MCF 10A (cell line): ENCODE measurements at places on chromosomes 16 and 17. TPM values are rescaled to one million over a fixed set of nuclear protein-coding genes. Genes with fewer than 3 reads are reported as not detected.

- H3K4me1 ChIP-seq: peaks cover 40% of the 10 kb centered on the region
- H3K27ac ChIP-seq: peak overlapping the region; percentile 81
- no peaks in the 10 kb centered on the region for H3K27me3 ChIP-seq
- DNase-seq: no peak
- peaks cover 10% of the 10 kb centered on the region for H3K36me3 ChIP-seq
Measured at GRCh38 chr17:31562376-31562840, 170.9 kb downstream of the RAB11FIP4 start.

GRCh38 chr17:81202318-81202717 is 20.4 kb downstream of the CEP131 start:
- no peak overlapping the region for H3K27ac ChIP-seq
- no peaks in the 10 kb centered on the region for H3K27me3 ChIP-seq
- H3K4me1 ChIP-seq: no peaks in the 10 kb centered on the region
- peaks cover 19% of the 10 kb centered on the region for H3K36me3 ChIP-seq
- no peak for DNase-seq

DNA sequence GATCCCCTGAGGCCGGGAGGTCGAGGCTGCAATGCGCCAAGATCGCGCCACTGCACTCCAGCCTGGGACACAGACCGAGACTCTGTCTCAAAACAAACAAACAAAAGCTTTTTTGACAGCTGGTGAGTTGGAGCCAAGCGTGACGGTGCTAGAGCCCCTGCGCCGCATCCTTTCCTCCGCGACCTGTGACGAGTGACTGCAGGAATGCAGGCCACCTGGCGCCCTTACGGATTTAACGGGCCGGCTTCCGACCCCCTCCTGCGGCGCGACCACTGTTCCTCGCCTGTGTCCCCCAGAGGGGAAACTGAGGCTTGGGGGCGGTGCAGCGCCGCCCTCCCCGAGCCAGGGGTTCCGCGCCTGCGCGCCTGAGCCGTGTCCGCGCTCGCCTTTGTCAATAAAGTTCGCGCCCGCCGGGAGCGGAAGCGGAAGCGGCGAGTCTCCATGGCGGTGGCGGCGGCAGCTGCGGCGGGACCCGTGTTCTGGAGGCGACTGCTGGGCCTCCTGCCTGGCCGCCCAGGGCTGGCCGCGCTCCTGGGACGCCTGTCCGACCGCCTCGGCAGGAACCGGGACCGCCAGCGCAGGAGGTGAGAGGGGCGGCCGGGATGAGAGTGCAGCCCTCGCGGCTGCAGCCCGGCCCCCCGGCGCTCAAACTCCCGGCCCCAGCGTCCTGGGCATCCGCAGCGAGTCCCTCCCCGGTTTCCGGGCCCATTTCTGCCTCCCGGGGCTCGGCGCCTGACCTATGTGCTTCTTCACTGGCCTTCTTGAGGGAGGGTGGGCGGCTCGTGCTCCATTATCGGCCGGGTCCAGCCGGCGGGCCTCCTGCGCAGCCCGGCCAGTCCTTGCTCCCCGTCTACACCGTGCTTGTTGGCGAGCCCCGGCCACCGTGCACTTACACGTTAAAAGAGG is at the start of gene PGS1:
TSS of gene PGS1 (plus strand) at position 425 of the 906 bp plus-strand sequence. CDS start at position 442, 17 bp downstream.
- H3K36me3 ChIP-seq: peaks cover 16% of the 10 kb centered on the region
- no peaks in the 10 kb centered on the region for H3K27me3 ChIP-seq
- peaks cover 51% of the 10 kb centered on the region for H3K4me1 ChIP-seq
- peak within 1 kb of the TSS; percentile 66 for H3K27ac ChIP-seq

GRCh38 chr16:17877821-17878360 is 407.1 kb upstream of the XYLT1 start:
- H3K27ac ChIP-seq: no peak overlapping the region
- H3K36me3 ChIP-seq: peaks cover 6% of the 10 kb centered on the region
- no peak for DNase-seq
- H3K4me3 ChIP-seq: no peak overlapping the region
- H3K27me3 ChIP-seq: no peaks in the 10 kb centered on the region

DNA sequence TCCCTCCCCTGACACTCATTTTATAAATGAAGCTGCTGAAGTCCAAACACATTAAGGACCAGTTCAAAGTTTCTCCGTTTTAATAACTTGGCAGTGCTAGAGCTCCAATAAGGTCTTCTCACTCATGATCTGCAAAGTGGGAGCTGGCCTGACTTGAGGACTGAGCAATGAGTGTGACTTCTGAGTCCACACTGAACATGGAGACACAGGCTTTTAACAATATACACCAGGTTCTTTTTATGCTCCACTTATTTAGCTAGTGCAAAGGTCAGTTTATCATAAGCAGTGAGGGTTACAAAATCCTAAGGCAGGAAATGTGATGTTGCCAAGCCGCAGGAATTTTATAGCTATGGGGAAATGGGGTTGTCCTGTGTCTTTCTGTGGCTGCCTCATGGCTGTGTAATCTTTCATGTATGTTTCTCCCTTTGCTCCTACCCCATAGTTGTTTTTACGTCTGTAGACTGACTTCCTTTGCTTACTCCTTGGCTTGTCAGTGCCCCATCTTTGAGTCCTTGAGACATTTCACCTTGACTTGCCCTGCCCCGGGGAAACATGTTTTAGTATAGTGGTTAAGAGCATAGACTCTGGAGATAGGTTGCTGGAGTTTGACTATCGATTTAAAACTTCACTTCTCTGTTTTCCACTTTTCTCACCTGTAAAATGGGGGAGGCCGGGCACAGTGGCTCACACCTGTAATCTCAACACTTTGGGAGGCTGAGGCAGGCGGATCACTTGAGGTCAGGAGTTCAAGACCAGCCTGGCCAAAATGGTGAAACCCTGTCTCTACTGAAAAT is 12.2 kb upstream of the MMD start:
- H3K4me3 ChIP-seq: peak overlapping the region; percentile 30
- H3K27ac ChIP-seq: peak overlapping the region; percentile 96
- DNase-seq: peak; percentile 95
- H3K4me1 ChIP-seq: peaks cover 44% of the 10 kb centered on the region

- no peaks in the 10 kb centered on the region for H3K36me3 ChIP-seq
- no peak overlapping the region for H3K4me3 ChIP-seq
- peaks cover 14% of the 10 kb centered on the region for H3K27me3 ChIP-seq
- no peaks in the 10 kb centered on the region for H3K4me1 ChIP-seq
- no peak overlapping the region for H3K27ac ChIP-seq
Measured at GRCh38 chr16:55701442-55702319, 45.9 kb downstream of the SLC6A2 start.

GRCh38 chr16:88504489-88505404 is 51.7 kb downstream of the ZFPM1 start:
- H3K4me3 ChIP-seq: no peak overlapping the region
- DNase-seq: no peak
- no peaks in the 10 kb centered on the region for H3K27me3 ChIP-seq

GRCh38 chr16:57258910-57259475 is 13.9 kb downstream of the ARL2BP start:
- no peak for DNase-seq
- H3K4me1 ChIP-seq: peaks cover 17% of the 10 kb centered on the region
- H3K4me3 ChIP-seq: no peak overlapping the region
- no peak overlapping the region for H3K27ac ChIP-seq
- H3K27me3 ChIP-seq: no peaks in the 10 kb centered on the region

DNA sequence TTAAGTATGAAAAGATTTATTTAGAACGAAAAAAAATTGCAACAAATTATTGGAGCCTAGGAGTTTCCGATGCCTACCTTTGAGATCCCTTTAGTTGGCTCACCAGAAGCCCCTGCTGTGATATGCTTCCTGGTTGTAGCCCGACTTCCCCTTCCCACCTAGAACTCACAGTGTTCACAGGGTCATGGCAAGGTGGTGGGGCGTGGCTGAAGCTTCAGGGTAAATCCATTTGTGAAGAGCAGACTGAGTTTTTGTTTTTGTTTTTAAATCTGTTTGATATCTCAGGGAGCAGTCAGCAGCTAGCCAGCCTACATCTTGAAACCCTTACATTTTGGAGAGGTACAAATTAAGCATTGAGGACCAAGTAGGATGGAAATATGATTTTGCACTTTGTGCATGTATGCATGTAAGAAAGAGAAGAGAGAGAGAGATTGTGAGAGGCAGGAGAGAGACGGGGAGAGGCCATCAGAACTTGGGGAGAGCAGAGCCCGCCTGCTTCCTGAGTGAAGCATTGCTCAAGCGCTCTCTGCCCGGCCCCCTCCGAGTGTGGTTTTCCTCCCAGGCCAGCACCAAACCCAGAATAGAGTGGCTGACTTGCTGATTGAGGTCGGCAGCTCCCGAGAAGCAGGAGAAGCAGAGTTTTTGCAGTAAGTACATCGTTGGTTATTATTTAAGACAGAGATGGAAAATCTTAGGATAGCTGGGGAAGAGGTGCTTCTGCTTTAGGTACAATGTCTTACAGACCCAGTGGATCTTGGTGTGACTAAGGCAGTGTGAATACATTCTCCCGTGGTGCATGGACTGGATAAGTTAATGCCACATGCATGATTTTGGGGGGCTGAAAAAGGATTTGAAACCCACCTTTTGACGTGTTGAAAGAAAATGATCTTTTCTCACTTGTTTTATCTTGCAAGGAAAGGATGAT is 64.2 kb downstream of the SPECC1 start:
- no peak overlapping the region for H3K27ac ChIP-seq
- H3K27me3 ChIP-seq: no peaks in the 10 kb centered on the region
- peaks cover 5% of the 10 kb centered on the region for H3K36me3 ChIP-seq
- H3K4me3 ChIP-seq: no peak overlapping the region
- H3K4me1 ChIP-seq: no peaks in the 10 kb centered on the region

DNA sequence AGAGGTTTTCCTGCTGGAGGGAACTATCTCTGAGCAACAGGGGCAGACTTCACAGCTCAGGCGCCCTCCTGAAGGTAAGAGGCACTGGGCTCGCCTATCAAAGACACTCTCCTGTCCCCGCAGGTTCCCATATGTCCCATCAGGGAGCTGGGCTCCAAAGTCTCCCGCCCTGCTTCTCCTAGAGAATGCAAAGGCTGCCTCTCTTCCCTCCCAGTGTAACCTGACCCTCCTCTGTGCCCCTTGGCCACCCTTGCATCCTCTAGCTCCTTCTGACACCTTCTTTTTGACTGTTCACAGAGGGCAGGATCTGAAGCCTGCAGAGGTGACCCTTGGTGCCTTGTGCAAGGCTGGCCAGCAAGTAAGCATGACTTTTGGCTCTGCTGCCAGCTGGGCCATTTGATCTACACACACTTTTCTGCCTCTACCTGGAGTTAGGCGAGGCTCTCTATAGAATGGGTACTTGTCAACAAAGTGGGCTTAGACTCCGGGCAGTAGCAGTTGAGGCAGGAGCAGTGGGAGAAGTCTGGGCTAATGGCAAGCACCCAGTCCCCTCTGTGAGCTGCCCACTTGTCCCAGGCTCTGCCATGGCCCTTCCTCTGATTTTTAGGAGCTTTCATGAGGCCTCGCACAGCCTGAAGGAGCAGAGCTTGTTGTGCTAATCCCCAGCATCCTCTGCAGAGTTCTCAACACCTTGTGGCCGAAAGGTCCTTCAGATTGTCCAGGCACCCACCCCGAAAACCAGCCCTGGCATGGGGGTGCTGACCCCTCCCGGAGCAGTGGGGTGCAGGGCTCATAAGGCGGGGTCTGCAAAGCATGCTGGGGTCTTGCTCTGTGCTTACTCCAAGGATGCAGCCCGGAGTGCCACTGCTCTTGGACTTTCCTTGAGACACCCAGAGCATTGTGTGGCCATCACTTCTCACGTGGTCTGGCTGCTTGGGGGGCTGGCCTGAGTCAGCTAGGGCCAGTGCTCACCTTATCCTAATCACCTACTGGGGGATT is 122.9 kb downstream of the METRNL start:
- no peak overlapping the region for H3K4me3 ChIP-seq
- no peak overlapping the region for H3K27ac ChIP-seq
- peaks cover 5% of the 10 kb centered on the region for H3K4me1 ChIP-seq
- DNase-seq: no peak
- no peaks in the 10 kb centered on the region for H3K27me3 ChIP-seq

GRCh38 chr17:40323391-40324381 is 14.7 kb downstream of the RARA start:
- no peaks in the 10 kb centered on the region for H3K27me3 ChIP-seq
- peak overlapping the region; percentile 52 for H3K4me3 ChIP-seq
- no peak for DNase-seq
- peaks cover 72% of the 10 kb centered on the region for H3K4me1 ChIP-seq
- peaks cover 15% of the 10 kb centered on the region for H3K36me3 ChIP-seq
- peak overlapping the region; percentile 87 for H3K27ac ChIP-seq

DNA sequence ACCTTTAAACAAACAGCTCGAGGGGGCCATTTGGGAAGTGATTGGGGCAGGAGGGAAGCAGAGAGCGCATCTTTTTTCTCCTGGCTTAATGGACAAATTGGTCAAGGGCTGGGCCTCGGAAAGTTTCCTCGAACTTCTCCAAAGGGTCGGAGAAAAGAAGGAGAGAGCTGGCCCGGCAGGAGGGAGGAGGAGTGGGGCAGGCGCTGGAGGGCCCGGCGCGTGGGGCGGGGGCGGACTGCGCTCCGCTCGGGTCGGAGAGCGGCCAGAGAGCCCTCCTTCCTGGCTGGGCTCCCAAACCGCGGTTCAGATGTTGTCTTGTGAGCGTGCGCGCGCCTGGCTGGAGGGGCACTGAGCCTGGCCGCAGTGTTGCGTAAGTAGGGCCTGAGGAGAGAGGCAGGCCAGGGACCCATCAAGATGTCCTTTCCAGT is 1.2 kb downstream of the MMP2 start:
- peak; percentile 83 for DNase-seq
- peaks cover 12% of the 10 kb centered on the region for H3K27me3 ChIP-seq
- H3K27ac ChIP-seq: no peak overlapping the region
- H3K36me3 ChIP-seq: no peaks in the 10 kb centered on the region
- peaks cover 33% of the 10 kb centered on the region for H3K4me1 ChIP-seq

- H3K36me3 ChIP-seq: no peaks in the 10 kb centered on the region
- H3K27ac ChIP-seq: peak overlapping the region; percentile 98
- no peaks in the 10 kb centered on the region for H3K27me3 ChIP-seq
Measured at GRCh38 chr16:23256440-23256839, 45.7 kb upstream of the SCNN1B start.

DNA sequence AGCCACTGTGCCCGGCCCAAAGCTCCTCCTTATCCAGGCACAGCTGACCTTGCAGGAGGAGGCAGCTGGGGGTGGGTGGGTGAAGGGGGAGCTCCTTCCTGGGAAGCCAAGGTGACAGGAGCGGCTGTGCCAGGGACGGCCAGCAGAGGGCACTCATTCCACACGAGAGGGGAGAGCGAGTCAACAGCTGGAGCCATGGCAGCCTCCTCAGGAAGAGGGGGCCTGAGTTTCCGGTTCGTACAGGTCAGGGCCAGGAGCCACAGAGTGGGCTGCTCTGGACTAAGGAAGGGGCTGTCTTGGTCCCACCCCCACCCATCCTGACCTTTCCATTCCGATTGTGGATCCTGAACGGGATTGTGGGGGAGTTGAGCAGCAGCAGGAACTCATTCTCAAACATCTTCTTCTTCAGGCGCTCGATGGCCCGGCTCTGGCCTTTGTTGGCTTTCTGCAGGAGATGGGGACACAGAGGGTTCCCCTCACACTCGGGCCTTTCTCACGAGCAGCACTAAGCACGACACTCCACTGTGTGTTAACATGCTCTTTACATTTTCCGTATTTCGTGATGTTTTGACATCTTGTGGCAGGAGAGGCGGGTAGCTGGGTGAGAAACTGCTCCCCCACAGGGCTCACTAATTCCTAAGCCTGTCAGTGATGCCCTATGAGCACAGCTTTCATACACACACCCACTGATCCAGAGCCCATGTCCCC is 61.6 kb downstream of the TIMM22 start:
- no peak overlapping the region for H3K27ac ChIP-seq
- H3K4me3 ChIP-seq: no peak overlapping the region
- peaks cover 42% of the 10 kb centered on the region for H3K36me3 ChIP-seq
- peaks cover 8% of the 10 kb centered on the region for H3K4me1 ChIP-seq
- H3K27me3 ChIP-seq: no peaks in the 10 kb centered on the region

Gene ASPA
- total RNA-seq: 0.54 TPM in 2 replicates

Gene SP6
- 1.2 and 1.5 TPM in 2 replicates for total RNA-seq

Gene CFAP97D1
- total RNA-seq: not detected in 2 replicates

Gene ANKRD40CL
- total RNA-seq: not detected in 2 replicates

Gene SDR42E2
- total RNA-seq: not detected in 2 replicates
